ENCODE measurements at places on chromosomes 1 and 21.
A peak's percentile ranks its signal among the peaks of the same experiment; 100 is the strongest.

GRCh38 chr1:185644531-185644930 is 89.7 kb upstream of the HMCN1 start:
- no peak for DNase-seq

GRCh38 chr1:54301497-54301896 is 101.5 kb downstream of the MRPL37 start:
- no peak for DNase-seq

DNA sequence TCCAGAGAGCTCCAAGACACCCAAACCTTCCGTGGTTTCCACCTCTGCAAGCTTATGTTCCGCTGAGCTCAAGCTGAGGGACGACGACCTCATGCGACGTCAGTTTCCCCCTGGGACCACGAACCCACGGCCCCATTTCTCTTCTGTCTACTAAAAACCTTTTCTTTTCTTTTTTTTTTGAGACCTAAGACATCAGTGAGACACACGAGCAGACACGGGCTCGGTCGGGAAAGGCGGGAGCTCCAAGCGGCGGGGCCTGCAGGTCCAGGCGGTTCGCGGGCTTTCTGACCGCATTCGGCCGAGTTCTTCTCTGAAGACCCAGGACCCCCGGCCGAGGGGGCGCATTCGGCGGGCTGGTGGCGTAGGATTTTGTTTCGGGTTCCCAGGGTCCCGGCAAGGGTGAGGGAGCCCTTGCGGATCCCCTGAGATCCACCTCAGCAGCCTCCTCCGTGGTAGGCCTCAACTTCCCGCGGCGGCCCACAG is 402 bp downstream of the C21orf58 start:
- DNase-seq = no peak

- DNase-seq = no peak
Observed at GRCh38 chr1:12690156-12690555, 25.8 kb upstream of the AADACL3 start.

- DNase-seq = no peak
Observed at GRCh38 chr1:150407330-150407729, 43.4 kb downstream of the RPRD2 start.

DNA sequence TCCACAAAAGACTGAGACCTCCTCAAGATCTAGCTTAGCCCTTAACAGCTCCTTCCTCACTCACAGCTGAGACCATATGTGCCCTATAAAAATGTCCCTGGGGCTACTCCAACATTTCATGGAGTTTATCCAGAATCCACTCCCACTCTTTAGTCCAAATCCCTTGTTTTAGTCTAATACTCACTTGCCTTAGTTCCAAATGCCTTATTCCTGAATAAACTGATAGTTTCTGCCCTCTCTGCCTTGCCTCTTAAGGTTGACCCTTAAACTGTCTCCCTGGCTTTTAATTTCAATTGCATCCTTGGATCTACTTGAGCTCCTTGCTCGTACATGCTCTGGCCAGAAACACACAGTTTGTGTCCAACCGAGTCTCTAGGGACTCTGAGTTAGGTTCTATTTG is 47.3 kb upstream of the LYPLAL1 start:
- DNase-seq = no peak

- no peak for DNase-seq
Observed at GRCh38 chr1:115650961-115651360, 9.2 kb downstream of the VANGL1 start.

DNA sequence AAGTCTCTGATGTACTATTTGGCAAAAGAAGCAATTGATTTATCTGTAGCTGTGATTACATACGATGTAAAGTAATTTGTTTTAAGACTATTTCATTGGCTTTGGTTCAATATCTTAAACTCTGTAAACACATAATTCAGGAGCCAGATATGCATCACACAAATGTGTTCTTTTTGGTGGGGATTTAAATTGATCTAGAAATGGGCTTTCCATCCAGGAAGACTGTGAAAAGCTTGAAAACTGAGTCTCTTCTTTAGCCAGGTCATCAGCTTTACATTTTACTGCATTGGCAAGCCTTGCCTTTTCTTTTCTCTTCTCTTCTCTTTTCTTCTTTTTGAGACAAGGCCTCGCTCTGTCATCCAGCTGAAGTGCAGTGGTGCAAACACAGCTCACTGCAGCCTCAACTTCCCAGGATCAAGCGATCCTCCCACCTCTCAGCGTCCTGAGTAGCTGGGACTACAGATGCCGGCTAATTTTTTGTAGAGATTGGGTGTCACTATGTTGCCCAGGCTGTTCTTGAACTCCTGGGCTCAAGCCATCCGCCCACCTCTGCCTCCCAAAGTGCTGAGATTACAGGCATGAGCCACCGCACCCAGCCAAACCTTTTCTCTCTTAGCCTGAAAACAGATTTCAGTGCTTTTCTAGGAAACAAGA is 1.4 kb downstream of the RCAN3 start:
- no peak for DNase-seq

DNA sequence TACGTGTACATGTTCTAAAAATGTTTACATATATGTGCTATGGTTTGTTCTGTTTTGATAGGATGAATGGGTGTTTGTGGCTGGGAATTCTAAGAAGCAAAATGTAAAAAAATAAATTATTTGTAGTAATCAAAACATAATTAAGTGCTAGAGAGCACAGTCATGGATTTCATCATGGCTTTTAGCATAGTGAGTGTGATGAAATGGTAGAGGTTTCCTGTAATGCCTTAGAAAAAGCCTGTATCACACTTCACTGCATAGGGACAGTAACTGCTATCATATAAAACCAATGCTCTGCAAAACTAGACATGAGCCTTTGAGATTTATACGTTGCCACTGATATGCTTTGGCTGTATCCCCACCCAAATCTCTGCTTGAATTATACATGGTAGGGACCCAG is 99.8 kb downstream of the PTGER3 start:
- no peak for DNase-seq

- DNase-seq = no peak
Observed at GRCh38 chr1:155177192-155177917, 3.7 kb downstream of the TRIM46 start.

DNA sequence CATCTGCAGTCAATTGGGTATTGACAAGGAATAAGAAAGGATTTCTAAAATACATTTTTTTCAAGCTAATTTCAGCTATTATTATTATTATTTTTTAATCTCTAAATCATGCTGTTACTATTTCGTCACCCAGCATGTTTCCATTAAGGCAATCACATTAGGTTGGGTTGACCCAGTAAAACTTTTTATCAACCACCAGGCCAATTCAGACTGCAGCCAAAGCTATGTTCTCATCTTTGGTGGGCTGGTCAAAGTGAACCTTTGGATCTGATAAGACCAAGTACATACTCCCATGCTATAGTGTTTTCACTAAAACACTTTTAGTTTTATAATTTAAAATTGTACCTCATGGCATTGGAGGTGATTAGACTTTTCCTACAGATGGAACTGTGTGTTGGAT is 198.6 kb downstream of the PBX1 start:
- DNase-seq = no peak

DNA sequence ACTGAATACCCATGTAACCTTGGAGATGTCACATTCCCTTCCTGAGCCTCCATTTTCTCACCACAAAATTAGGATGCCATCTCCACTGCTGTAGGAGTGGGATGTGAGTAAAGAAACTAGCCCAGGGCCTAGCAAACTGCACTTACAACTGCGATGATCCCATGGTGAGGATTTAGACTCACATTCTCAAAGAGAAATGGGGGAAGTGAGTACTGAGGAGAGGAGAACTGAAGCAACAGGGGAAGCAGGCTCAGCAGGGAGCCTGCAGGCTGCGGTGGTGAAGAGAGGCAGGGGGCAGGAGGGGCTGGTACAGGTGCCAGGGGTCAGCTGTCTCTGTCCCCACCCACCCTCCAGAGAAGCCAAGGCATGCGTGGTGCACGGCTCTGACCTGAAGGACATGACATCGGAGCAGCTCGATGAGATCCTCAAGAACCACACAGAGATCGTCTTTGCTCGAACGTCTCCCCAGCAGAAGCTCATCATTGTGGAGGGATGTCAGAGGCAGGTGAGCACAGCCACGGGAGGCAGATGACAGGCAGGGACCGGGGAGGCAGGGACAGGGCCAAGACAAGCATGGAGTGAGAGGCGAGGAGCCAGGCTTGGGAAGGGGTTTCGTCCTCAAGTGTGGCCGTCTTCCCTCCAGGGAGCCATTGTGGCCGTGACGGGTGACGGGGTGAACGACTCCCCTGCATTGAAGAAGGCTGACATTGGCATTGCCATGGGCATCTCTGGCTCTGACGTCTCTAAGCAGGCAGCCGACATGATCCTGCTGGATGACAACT is 16.4 kb upstream of the ATP1A4 start:
- no peak for DNase-seq

DNA sequence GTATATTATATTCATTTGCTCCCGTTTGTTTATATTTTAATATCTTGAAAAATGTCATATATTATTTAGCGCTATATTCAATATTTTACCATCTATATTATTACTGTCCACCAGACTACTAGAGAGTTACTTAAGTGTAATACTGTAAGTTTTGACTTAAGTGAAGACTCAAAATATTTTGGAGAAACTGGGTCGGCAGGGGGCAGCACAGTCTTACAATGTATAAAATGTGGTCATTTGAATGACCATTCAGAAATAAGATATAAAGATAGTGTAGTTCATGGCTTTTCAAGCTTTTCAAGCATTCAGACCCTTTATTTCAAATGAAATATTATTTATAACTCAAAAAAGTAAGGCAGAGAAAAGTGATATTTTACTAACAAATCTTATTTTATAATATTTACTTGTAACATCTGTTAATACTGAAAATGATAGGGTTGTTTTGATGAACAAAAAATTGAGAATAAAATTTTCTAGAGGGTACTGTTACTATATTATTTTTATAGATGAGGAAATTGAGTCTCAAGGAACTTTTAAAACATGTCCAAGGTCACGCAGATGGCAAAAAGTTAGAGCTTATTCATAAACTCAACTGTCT is 89.0 kb upstream of the SERTAD4 start:
- peak; percentile 67 for DNase-seq

DNA sequence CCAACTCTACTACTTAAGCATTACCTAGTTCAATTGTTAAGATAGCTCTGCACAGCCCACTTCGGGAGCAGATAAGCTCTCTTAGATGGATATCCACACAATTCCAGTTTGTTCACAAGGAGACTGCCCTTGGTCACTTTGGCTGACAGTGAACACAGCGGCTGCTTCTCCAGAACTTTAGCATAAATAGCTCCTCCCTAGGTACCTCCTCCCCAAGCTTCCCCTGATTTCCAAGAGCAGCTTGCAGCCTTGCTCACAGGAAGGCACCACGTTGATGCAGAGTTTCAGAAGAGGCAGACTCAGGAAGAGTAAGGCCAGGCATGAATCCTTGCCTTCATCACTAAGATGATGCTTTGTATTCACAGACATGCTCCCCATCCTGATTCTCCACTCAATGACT is 24.7 kb downstream of the TFF3 start:
- no peak for DNase-seq

DNA sequence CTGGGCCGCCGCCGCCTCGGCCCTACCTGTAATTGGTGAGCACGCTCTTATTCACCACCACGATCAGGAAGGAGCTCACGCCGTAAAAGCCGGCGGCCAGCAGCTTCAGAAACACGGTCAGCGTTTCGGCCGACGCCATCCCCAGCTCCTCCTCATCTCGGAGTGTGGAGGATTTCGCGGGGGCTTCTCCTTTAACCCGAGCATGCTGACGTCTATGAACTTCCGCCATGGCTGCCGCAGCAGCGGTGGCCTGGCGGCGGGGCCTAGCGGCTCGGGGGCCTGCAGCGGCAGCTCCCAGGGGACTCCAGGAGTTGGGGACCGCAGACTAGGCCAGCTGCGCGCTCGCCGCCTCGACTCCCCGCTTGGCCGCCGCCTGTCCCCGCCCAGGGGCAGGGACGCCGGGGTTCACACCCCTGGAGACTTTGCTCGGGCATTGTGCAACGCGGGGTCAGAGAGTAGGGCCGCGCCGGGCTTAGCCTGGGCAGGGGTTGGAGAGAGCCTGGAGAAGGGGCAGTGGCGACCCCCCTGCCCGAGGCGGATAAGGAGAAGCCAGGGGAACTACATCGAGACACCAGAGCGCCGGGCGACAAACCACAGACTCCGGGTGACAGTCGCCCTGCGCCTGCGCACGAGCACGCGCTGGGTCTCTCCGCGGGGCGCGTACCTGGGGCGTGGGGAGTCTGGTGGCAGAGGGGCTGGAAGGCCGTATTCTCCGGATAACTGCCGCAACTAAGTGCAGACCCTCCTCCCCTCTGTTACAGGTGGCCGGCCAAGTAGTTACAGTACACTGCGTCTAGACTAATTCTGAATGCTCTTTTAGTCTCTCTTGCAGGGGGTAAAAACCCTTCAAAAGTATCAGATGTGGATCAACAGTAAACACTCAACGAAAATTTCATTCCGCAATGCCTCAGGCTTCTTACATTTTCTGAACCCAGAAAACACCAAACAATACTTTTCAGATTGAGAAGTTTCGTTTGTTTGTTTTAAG is at the start of gene SLC35D1:
Gene SLC35D1, minus strand, starts transcription at position 364 of the 988 bp plus-strand sequence. Its CDS starts 135 bp downstream, at position 229.
- DNase-seq = peak; percentile 70

- no peak for DNase-seq
Observed at GRCh38 chr21:39561140-39561539, 51.6 kb upstream of the B3GALT5 start.

DNA sequence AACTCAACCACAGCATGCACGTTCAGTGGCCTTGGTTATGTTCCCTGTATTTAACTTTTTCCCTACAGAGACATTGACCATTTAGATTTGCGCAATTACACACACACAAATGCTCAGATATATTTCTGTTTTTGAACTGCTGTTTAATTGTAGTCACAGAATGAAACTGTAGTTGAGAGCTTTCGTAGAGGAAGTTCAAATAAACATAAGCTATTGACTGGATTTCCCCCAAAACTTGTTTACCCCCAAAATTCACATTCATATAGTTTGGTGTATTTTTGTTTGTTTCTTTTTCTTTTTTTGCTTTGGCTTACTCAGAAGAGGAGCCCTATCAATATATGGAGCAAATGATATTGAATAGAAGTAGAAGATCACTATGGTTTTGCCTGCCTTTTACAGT is 921.0 kb downstream of the ADGRL2 start:
- DNase-seq = no peak

- DNase-seq = peak; percentile 5
Observed at GRCh38 chr1:219247441-219247840, 73.8 kb downstream of the LYPLAL1 start.

DNA sequence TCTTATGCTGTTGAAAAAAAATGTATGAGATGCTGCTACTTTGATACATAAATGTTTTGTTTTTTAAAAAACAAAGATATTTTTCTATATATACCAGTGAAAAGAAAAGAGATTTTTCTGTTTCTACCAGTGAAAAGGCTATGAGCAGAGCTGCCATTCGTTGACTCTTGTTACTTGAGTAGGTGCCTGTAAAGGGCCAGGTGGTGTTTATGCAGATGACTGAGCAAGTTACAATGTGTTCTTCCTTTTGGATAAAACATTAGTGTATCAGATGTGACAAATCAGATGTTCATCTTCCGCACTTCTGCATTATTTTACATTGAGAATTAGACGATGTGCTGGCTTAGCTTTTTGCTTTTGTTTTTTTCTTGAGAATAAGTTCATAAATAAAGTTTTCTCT is 45.4 kb downstream of the BARHL2 start:
- DNase-seq = no peak

GRCh38 chr1:209729436-209729835 is 24.8 kb downstream of the HSD11B1 start:
- DNase-seq = no peak

Measured in fibroblast of skin of back (primary cell).